Progenitor cell of endocrine pancreas (in vitro differentiated cells): ENCODE measurements at places on chromosomes 13 and 19. TPM values are rescaled to one million over a fixed set of nuclear protein-coding genes. Genes with fewer than 3 reads are reported as not detected.

The SYNGR4 gene
- not detected in 2 replicates for total RNA-seq

- no peak overlapping the region for H3K4me3 ChIP-seq
- no peak for DNase-seq
- no peak overlapping the region for H3K27ac ChIP-seq
- H3K4me1 ChIP-seq: peaks cover 1% of the 10 kb centered on the region
These were observed 210.1 kb downstream of the GGACT start for GRCh38 chr13:100378533-100378932.

- peak overlapping the region; percentile 46 for H3K27ac ChIP-seq
- peak overlapping the region; percentile 71 for H3K4me3 ChIP-seq
- no peaks in the 10 kb centered on the region for H3K36me3 ChIP-seq
- H3K27me3 ChIP-seq: no peaks in the 10 kb centered on the region
- peaks cover 38% of the 10 kb centered on the region for H3K4me1 ChIP-seq
These were observed 629 bp upstream of the LRRC63 start for GRCh38 chr13:46211116-46211482.

- H3K27ac ChIP-seq: no peak overlapping the region
- no peaks in the 10 kb centered on the region for H3K36me3 ChIP-seq
- peaks cover 49% of the 10 kb centered on the region for H3K27me3 ChIP-seq
- H3K4me3 ChIP-seq: no peak overlapping the region
- H3K4me1 ChIP-seq: no peaks in the 10 kb centered on the region
These were observed 14.5 kb downstream of the ZNF536 start for GRCh38 chr19:30386551-30387143.

DNA sequence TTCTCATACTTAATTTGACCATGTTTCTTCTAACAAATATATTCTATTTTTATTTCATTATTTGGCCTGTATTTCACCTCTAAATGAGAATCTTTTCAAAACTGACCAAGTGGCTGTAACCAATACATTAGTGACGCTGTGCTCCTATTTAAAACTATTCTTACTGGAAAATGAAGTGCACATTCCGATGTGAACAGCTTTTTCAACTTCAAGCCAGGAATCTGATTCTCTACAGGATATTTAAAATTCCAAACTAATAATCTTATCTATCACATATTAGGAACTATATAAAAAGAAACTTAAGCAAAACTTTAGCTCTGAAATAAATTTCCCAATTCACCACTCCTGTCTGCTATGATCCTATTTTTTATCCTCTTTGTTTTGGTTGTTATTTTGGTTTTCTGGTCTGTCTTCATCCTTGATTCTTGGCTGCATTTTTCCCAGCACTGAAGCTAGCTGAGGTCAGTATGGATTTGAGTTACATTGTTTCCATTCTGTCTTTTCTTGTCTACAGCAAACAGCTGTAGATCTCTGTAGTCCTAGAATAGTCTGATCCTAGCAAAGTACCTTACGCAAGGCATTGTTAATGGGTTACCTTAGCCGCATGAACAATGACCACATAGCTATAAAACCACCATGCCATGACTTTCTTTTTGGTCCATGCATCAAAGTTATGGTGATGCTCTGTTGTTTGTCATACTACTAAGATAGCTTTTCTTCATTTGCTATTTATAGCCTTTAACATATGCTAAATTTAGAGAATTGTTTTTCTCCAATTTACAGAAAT, 748.6 kb upstream of the SPRY2 start:
- H3K36me3 ChIP-seq: peaks cover 1% of the 10 kb centered on the region
- peaks cover 6% of the 10 kb centered on the region for H3K4me1 ChIP-seq
- no peaks in the 10 kb centered on the region for H3K27me3 ChIP-seq
- no peak overlapping the region for H3K4me3 ChIP-seq

- no peak overlapping the region for H3K27ac ChIP-seq
- H3K4me3 ChIP-seq: no peak overlapping the region
- no peaks in the 10 kb centered on the region for H3K4me1 ChIP-seq
These were observed 713.8 kb upstream of the GPC6 start for GRCh38 chr13:92512852-92513251.

GRCh38 chr13:43346427-43346826, 323.0 kb downstream of the DNAJC15 start:
- H3K4me3 ChIP-seq: no peak overlapping the region
- H3K36me3 ChIP-seq: no peaks in the 10 kb centered on the region
- no peak overlapping the region for H3K27ac ChIP-seq
- no peak for DNase-seq

The TTYH1 gene
- 133 and 144 TPM in 2 replicates for total RNA-seq

GRCh38 chr19:38400361-38400760, 2.5 kb upstream of the FAM98C start:
- H3K4me3 ChIP-seq: no peak overlapping the region
- peaks cover 31% of the 10 kb centered on the region for H3K27me3 ChIP-seq
- no peak overlapping the region for H3K27ac ChIP-seq
- H3K36me3 ChIP-seq: peaks cover 6% of the 10 kb centered on the region

DNA sequence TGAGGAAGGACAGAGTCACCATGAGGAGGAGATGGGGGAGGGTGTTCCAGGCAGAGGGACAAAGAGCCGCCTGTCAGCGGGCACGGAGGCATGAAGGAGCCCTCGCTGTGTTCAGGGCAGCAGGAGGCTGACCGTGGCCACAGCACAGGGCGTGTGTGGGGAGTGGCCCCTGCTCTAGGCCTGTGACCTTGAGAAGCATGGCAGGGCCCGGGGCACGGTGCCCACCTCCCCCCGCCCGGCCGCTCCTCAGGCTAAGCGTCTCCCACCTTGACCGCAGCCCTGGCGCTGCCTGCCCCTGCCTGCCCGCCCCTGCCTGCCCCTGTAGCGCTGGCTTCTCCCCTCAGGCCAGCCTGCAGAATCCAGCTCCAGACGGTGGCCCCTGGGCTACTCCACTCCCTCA, 11.6 kb downstream of the MAP2K2 start:
- peaks cover 27% of the 10 kb centered on the region for H3K36me3 ChIP-seq
- DNase-seq: no peak
- no peaks in the 10 kb centered on the region for H3K4me1 ChIP-seq
- H3K27ac ChIP-seq: peak overlapping the region; percentile 20

DNA sequence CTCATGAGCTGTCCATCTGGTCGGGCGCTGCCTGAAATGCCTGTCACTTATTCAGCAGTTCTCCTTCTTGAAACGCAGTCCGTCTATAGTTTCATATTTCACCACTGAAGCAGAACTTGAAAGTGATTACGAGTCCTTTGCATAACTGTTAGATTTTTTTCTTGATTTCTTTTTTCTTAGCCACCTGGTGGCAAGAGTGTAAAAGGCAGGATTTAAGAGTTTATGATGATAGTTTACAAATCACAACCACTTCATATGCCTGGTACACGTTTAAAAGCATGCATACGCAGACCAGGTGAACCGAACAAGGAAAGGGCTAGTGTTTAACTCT, 45.8 kb downstream of the GGACT start:
- H3K27me3 ChIP-seq: no peaks in the 10 kb centered on the region
- H3K36me3 ChIP-seq: peaks cover 7% of the 10 kb centered on the region
- H3K4me1 ChIP-seq: no peaks in the 10 kb centered on the region
- no peak overlapping the region for H3K27ac ChIP-seq

The C2CD4C gene
- 13.2 and 13.8 TPM in 2 replicates for total RNA-seq

DNA sequence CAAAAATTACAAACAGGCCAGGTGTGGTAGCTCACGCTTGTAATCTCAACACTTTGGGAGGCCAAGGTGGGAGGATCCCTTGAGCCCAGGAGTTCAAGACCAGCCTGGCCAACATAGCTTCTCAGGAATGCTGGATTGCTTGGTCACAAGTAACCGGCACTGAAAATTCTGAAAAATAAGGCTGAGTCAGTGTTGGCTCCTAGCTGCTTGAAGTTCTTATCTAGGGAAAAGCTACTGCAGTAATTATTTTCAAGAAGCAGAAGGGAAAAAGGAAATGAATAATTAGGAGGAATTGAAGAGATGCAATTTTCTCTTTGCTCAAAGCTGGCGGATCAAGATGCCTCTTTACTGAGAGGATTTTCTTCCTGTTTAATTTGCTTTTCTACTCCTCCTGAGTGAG, 75.0 kb upstream of the GTF3A start:
- H3K36me3 ChIP-seq: no peaks in the 10 kb centered on the region
- H3K4me3 ChIP-seq: no peak overlapping the region
- H3K27ac ChIP-seq: no peak overlapping the region
- no peak for DNase-seq
